Stimulated activated CD8-positive, alpha-beta memory T cell treated with anti-CD3 and anti-CD28 coated beads, Interleukin-7, amount 100 ng/mL, for 24 hours (primary cell): ENCODE measurements at places on chromosomes 5 and 9.

DNA sequence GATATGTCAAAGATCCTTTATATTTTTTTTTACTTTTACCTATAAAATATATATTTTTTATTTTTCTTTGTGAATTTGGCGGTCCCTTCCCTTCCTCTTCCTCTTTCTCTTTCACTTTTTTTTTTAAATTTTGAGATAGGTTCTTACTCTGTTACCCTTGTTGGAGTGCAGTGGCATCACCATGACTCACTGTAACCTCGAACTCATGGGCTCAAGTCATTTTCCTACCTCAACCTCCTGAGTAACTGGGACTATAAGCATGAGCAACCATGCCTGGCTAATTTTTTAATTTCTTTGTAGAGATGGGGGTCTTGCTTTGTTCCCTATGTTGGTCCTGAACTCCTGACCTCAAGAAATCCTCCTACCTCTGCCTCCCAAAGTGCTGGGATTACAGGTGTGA lies 258.0 kb upstream of the CLINT1 start:
- no peak for DNase-seq

GRCh38 chr9:10661376-10661775 lies 48.6 kb upstream of the PTPRD start:
- no peak for DNase-seq

GRCh38 chr5:8770431-8770830 lies 775.4 kb downstream of the SEMA5A start:
- DNase-seq, result no peak

DNA sequence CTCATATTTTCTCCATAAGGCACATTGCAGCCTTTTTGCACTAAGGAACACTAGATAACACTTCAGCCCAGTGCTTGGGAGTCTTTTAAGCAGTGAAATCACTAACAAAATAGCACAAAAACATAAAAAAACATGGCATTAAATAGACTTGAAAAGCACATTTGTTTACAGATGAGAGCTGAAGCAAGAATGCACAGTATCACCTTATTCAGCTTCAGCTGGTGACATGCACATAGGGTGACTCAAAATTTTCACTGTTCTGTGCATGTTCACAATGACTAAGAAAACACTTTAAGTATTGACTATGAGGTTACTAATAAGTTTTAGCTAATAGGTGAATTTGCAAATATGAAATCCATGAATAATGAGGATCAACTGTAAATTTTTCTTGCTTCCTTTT lies 293.9 kb upstream of the TARS1 start:
- DNase-seq, result no peak

DNA sequence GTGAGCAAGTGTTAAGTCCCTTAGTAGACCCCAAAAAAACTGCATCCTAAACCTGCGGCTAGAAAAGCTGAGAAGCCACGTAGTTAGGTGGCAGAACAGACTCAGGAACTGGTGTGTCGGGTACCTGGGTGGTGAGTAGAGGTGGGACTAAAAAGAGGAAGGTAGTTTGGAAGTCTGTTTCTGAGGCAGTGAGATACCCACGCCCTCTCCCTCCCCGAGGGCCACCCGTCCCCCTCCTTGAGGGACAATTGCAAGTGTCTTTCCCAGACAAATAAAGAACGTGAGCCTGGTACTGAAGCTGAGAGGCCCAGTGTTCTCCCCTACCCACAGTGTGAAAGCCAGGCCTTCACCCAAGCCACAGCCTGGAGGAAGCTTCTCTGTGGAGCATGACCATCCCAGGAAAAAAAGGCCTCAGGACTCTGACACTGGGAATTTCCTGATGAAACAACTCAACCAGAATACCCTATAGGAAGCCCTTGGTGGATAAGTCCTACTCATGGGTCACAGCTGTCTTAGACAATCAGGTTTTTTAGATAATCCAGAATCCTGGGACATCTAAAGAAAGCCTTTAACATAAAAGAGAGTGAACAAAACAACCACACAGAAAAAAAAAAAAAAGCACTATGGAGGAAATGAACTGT lies 7.0 kb upstream of the CD74 start:
- DNase-seq, result no peak
